Regular cardiac myocyte (primary cell): ENCODE measurements at places on chromosomes 2 and 18. TPM values are rescaled to one million over a fixed set of nuclear protein-coding genes. Genes with fewer than 3 reads are reported as not detected.

The PLA2R1 gene
- total RNA-seq = 4.2 and 17.2 TPM in 2 replicates

The CARF gene
- 2.5 and 5.9 TPM in 2 replicates for total RNA-seq

The GKN2 gene
- not detected in 2 replicates for total RNA-seq

The APLF gene
- 3.5 and 13.2 TPM in 2 replicates for total RNA-seq

The IAH1 gene
- total RNA-seq = 50.2 and 56.4 TPM in 2 replicates

The CRYGC gene
- total RNA-seq = not detected in 2 replicates

The ZNG1B gene
- 25.9 and 36.9 TPM in 2 replicates for total RNA-seq

The KHK gene
- total RNA-seq = 0.56 and 0.96 TPM in 2 replicates

The GAREM2 gene
- total RNA-seq = 0.58 and 1.4 TPM in 2 replicates

The IL36G gene
- total RNA-seq = not detected in 2 replicates

The EHD3 gene
- total RNA-seq = 56.6 and 57.5 TPM in 2 replicates

The TOGARAM2 gene
- not detected in 2 replicates for total RNA-seq

The QPCT gene
- total RNA-seq = 3.8 and 35.0 TPM in 2 replicates

The MOGAT1 gene
- not detected in 2 replicates for total RNA-seq

The RAPGEF4 gene
- 0.77 and 9.6 TPM in 2 replicates for total RNA-seq
